ENCODE measurements at places on chromosomes 2 and 18.

- no peak for DNase-seq
Measured at GRCh38 chr2:133266041-133266925, 302.0 kb downstream of the NCKAP5 start.

- DNase-seq, result no peak
Measured at GRCh38 chr18:3478262-3478978, 28.4 kb downstream of the TGIF1 start.

GRCh38 chr2:85273738-85274731, 53.8 kb downstream of the TGOLN2 start:
- DNase-seq, result no peak

- DNase-seq, result no peak
Measured at GRCh38 chr2:2523461-2524347, 192.6 kb upstream of the MYT1L start.

DNA sequence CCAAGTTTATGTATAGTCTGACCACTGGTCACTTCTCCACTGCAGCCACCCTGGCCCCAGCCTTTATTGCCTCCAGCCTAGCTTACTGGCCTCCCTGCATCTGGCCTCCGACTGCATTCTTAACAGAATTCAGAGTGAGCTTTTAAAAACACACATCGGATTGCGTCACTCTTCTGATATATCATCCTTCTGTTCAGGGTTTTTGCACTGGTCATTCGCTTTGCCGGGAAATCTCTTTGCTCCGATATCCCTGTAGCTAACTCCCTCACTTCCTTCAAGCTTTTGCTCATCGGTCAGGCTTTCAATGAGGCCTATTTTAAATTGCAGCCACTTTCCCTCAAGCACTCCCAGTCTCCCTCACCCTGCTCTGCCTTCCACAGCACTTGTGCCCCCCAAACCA, 101.6 kb upstream of the DLX2 start:
- no peak for DNase-seq

- no peak for DNase-seq
Measured at GRCh38 chr18:34978953-34979608, 62.1 kb upstream of the MAPRE2 start.

DNA sequence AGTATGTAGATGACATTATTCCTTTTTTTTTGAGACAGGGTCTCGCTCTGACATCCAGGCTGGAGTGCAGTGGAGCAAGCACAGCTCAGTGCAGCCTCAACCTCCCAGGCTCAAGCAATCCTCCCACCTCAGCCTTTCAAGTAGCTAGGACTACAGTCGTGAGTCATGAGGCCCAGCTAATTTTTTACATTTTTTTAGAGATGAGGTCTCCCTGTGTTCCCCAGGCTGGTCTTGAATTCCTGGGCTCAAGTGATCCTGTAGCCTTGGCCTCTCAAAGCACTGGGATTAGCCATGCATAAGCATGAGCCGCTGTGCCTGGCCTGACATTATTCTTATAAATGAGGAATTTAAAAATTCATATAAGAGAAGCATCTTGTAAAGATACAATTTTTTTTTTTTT, 86.9 kb downstream of the FAM117B start:
- DNase-seq, result no peak

- no peak for DNase-seq
Measured at GRCh38 chr18:7953095-7953958, 386.2 kb downstream of the PTPRM start.
